ENCODE measurements at places on chromosomes 2 and 18.

DNA sequence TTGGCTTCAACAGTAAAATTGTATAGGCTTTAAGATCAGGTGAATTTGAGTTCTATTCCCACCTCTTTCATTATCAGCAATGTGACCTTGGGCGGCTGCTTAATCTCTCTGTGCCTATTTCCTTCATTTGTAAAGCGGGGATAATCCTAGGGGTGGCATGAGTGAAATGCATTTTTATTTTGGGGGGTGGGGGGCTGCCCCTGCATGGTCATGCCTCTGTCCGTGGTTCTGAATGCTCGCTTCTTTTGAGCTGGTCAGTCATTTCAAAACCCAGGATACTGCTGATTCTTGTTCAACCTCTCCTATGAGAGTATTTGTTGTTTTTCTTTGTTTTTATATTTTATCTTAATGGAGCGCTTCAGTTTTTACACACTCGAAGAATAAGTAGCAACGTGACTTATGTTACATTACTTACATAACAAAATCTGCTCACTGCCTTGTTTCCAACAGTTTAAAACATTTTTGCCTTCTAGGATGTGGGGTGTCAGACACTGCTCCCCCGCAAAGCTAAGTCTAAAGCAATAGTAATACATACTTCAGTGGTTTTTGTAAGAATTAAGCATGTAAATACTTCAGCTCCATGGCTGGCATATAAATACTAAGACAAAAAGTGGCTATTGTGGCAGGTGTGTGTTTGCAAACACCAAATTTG is 152.6 kb upstream of the PELI1 start:
- no peaks in the 10 kb centered on the region for H3K36me3 ChIP-seq
- no peak overlapping the region for H3K4me3 ChIP-seq
- peaks cover 12% of the 10 kb centered on the region for H3K4me1 ChIP-seq
- H3K27me3 ChIP-seq = no peaks in the 10 kb centered on the region
- H3K27ac ChIP-seq = no peak overlapping the region
- no peak for DNase-seq

DNA sequence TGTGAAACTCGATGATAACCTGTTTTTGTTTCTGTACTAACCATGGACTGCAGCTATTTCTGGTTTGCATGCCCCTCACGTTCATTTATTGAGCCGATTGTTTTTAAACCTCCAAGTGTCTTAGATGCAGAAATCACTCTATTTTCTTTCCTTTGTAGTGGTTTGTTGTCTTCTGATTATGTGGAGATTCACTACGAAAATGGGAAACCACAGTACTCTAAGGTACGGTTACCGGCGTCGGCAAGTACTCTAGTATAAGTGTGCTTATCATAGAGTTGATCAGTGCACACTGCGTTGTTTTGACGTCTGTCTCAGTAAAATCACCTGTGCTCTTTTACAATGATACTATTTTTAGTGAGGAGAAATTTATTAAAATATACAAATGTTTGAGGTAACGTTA is 87.4 kb downstream of the ADAM23 start:
- no peak overlapping the region for H3K4me3 ChIP-seq
- H3K27ac ChIP-seq = no peak overlapping the region
- no peaks in the 10 kb centered on the region for H3K4me1 ChIP-seq
- H3K27me3 ChIP-seq = no peaks in the 10 kb centered on the region
- peak; percentile 4 for DNase-seq
- no peaks in the 10 kb centered on the region for H3K36me3 ChIP-seq

DNA sequence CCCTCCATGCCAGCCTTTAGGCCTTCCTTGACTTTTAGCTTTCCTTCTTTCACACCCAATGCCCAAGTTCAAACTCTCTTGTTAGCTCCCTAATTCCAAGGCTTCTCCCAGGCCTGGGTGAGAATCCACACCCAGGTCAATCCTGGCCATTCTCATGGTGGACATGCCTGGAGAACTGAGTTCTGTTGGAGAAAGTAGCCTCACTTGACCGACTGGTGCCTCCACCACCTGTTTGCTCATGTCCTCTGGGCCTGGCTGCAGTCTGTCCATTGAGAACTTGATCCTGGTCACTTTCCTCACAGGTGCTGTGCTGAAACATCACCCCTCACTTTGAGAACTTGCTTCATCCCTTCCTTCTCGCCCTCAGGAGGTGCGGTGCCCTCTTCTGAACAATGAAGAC is 189.1 kb upstream of the TWIST2 start:
- no peak overlapping the region for H3K4me3 ChIP-seq
- peaks cover 8% of the 10 kb centered on the region for H3K4me1 ChIP-seq
- DNase-seq = no peak
- no peaks in the 10 kb centered on the region for H3K36me3 ChIP-seq

DNA sequence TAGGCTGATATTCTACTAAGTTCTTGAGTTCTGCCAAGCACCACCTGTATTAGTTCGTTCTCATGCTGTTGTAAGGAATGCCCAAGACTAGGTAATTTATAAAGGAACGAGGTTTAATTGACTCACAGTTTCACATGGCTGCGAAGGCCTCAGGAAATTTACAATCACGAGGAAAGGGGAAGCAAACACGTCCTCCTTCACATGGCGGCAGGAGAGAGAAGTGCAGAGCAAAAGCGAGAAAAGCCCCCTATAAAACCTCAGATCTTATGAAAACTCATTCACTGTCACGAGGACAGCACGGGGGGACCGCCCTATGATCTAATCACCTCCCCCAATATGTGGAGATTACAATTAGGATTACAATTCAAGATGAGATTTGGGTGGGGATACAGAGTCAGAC is 47.7 kb upstream of the YWHAQ start:
- H3K4me1 ChIP-seq = peaks cover 12% of the 10 kb centered on the region
- no peaks in the 10 kb centered on the region for H3K36me3 ChIP-seq
- H3K27ac ChIP-seq = no peak overlapping the region
- no peak for DNase-seq

- H3K27ac ChIP-seq = no peak overlapping the region
These were observed 595.5 kb upstream of the ID2 start for GRCh38 chr2:8086357-8086756.

Data from spinal cord (tissue), 10 donors.